ENCODE measurements at places on chromosomes 12 and 14.

DNA sequence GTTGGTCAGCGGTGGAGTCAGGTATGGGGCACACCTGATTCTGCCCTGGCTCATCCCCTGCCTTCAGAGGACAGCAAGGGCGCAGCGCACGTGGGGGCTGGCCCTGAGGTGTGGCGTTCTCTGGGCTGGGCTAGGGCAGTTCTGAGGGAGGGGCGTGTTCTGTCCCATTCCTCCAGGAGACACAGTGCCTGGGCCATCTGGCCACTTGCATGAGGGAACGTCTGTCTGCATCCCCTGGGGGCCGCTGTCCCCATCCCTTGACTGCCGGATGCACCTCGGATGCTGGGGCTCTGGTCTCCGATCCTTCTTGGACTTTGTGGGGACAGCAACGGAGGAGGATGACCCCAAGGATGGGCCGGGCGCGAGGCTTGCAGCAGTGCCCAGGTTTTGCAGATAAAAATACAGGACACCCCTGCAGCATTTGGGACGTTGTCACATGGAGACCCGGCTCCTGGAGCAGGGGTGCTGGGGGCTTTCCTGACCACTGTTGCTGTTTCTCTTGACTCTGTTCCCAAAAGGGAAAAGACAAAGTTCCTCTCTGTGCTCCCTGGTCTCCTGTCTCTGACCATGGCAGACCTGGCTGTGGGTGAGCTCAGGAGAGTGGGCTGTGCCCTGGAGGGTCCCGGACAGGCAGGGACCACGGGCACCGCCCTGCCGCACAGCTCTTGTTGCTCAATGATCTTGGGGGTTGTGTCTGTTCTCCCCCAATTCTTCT is 6.9 kb downstream of the MTA1 start:
- DNase-seq, result no peak

DNA sequence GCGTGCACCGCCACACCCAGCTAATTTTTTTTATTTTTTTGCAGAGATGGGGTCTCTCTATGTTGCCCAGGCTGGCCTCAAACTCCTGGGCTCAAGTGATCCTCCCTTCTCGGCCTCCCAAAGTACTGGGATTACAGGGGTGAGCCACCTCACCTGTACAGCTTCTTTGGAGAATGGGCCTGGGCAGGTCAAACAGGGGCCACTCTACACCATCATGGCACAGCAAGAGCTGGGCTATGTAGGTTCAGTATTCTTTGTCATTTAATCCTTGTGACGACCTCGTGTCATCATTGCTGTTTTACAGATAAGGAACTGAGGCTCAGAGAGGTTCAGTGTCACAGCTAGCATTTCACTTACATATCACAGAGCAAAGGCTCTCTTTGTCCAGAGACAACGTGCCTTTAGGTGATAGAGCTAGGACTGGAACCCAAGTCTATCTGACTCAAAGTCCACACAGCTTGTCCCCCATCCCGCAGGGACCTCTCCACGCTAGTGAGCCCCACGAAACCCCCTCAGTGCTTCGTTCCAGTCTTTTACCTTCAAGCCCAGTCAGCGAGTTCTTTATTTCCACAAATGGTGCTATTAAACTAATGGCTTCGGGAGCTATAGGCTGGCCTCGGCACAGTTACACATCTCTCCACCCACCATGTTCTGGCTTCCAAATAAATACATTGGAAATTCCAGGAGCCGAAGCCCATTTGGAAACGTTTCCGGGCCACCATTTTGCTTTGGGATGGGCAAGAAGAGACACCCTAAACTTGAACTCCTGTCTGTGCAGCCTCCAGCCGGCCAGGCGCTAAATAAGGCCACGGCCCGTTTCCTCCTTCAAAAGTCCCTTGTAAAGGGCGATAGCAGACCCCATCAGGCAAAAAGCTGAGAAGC is 660 bp upstream of the MAP1LC3B2 start:
- DNase-seq, result no peak

DNA sequence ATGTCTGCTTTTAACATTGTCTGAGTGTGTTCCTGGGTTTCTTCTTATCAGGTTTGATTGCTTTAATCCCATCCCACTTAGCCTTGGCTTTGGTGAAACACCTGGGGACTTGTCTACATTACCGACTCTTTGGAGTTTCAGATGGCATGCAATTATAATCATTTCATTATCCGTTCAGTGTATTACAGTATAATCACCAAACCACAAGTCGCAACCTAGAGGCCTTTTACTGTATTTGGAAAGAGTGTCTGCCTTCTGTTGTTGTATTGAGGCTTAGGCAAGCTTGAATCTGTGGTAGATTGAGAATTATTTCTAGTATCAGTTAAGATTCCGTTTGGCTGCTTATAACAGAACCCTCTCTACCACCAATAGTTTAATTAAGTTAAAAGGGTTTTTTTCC is 103.9 kb downstream of the TGFB3 start:
- no peak for DNase-seq

DNA sequence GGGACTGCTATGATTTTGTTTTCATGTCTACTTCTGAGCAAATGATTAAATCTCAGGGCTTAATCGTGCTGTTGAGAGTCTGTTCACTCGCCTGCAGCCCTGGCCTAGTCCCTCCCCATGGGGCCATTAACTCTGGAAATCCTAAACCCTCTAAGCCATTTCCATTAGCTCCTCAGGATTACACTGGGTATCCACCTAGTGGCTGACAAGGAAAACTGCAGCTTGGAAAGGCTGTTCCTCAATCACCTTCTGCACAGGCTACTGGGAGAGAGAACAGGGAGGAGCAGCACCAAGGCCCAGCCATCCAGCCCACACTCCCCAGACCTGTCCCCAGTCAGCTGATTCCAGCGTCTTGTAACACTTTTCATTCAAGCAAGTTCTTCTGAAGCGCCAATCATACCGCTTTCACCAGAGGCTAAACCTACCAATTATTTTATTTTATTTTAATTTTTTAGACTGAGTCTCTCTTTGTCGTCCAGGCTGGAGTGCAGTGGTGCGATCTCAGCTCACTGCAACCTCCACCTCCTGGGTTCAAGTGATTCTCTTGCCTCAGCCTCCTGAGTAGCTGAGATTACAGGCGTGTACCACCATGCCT is 48.7 kb downstream of the NEUROD4 start:
- DNase-seq, result peak; percentile 80

- DNase-seq, result peak; percentile 7
Measured at GRCh38 chr12:22860926-22861325, 236.0 kb downstream of the ETNK1 start.

GRCh38 chr12:68745376-68745903 is 536 bp upstream of the SLC35E3 start:
- DNase-seq, result no peak

DNA sequence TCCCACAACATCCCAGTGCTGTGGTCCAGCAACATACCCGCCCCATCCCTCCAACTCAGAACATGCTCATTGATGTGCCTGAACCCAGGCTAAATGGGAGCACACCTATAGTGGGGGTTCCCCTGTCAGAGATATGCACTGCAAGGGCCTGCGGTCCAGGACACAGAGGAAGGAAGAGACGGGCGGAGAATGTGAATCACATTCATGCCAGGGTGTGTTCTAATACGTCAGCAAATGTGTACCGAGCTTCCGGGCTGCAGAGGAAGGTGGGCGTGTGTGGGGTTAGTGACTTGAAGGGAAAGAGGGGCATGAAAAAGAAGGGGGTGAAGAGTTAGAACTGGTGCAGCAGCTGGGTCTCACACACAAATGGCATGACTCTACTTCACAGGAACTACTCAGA is 83.7 kb downstream of the DPF3 start:
- no peak for DNase-seq

DNA sequence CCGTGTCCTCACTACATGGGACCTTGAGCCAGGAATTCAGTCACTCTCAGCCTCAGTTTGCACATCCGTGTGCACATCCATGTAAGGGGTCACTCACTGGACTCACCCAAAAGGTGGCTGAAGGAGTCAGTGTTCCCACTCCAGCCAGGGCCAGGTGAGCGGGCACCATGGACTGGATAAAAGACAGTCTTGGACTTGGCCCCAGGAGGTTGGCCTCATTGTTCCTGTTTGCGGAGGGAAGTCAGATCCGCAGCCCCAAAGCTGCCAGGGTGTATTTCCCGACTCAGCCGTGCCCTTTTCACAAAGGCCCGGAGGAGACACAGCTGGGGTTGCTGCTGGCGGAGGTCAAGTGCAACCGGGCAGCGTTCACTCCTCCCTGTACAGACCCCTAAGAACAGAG is 170.7 kb upstream of the MYL2 start:
- no peak for DNase-seq

DNA sequence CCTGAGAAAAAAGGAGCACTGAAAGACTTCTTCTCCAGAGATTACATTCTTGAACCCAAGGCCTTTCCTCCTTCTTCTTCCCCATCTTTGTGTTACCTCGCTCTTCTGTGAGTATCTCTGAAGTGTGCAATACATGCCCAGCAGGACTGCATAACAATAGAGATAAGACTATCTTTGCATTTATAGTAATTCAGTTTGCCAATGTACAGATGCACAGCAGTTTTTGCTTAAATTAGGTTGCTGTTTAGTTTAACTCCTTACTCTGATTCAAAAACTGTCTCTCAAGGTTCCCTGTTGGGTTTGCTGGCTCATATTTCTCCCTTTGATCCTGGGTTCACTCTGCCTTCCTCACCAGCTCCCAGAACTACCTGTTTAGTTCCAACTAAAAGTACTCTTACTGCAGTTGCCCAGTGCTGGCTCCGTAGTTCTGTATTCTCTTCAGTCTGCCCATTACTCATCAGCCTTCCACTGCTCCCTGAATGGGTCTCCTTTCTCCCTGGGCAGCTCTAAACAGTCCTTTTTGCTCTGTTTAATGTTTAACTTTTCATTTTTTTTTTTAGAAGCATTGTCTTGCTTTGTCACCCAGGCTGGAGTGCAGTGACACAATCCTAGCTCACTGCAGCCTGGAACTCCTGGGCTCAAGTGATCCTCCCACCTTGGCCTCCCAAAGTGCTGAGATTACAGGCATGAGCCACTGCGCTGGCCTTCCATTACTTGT is 180.6 kb upstream of the CAND1 start:
- no peak for DNase-seq

GRCh38 chr14:60089221-60089620 is 2.5 kb upstream of the PCNX4 start:
- DNase-seq, result no peak

- no peak for DNase-seq
Measured at GRCh38 chr12:64819816-64820402, 4.5 kb upstream of the TBC1D30 start.

DNA sequence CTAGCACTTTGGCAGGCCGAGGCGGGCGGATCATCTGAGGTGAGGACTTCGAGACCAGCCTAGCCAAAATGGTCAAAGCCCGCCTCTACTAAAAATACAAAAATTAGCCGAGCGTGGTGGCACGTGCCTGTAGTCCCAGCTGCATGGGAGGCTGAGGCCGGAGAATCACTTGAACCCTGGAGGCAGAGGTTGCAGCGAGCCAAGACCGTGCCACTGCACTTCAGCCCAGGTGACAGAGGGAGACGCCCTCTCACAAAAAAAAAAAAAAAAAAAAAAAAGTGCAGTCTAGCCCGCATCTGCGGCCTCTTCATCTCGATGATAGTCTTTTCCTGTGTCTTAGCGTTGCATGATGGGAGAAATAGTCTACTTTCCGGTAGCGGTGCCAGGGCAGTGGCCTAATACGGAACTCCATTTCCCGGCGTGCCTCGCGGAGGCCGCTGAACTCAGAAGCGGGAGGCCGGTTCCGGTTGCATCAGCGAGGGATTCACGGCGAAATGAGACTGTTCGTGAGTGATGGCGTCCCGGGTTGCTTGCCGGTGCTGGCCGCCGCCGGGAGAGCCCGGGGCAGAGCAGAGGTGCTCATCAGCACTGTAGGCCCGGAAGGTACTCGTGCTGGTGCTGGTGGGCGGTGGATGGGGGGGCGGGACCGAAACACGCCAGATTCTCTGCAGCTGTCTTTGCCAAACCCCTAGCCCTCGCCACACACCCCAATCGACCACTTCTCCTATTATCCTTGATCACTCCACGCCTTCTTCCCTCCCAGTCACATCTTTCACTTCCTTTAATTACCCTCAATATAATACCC is at the start of gene MARS1:
TSS of gene MARS1 (plus strand) at position 472 of the 805 bp plus-strand sequence. CDS start at position 495, 23 bp downstream.
- DNase-seq, result peak; percentile 99

DNA sequence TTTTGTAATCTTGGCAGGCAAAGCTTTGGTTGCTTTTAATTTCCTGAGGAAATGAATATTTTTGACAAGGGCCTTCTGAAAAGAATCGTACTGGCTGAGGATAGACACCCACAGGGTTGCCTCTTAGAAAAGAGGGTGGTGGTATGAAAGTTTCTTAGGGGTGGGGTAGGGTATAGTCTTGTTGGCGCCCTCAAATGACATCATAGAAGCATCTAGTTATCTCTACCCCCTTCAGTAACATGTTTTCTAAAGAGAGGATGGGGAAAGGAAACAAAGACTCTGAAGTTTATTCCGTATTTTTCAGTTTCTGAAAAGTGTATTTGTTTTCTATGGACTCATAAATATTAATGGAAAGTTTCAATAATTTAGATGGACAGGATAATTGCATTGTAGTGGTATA is 13.7 kb downstream of the PRKCH start:
- DNase-seq, result no peak

- no peak for DNase-seq
Measured at GRCh38 chr12:60689137-60689536, 1093.3 kb downstream of the SLC16A7 start.

- no peak for DNase-seq
Measured at GRCh38 chr12:95972832-95973456, 23.2 kb downstream of the HAL start.

DNA sequence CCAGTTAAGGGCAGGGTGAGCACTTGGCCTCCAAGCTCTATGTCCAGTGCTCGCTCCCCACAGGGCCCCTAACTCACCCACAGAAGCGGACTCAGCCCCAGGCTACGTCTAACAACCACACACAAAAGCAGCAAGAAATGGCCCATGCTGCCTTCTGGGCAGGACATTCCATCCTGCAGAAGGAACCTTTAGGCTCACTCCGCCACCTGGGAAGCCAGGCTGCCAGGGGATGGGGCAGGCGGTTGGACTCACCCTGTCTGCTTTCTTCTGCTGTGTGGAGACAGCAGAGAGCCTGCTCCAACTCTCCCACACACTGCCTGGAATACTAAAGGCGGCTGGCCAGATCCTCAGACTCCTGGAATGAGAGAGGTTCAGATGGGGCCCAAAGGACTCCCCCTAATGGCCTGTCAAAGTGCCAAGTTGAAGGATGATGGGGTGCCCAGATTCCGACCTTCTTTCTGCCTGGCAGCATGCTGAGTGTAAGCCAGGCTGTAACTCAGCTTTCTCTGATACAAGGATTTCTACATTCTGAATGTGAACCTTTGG is 27.7 kb upstream of the BLTP3B start:
- no peak for DNase-seq

DNA sequence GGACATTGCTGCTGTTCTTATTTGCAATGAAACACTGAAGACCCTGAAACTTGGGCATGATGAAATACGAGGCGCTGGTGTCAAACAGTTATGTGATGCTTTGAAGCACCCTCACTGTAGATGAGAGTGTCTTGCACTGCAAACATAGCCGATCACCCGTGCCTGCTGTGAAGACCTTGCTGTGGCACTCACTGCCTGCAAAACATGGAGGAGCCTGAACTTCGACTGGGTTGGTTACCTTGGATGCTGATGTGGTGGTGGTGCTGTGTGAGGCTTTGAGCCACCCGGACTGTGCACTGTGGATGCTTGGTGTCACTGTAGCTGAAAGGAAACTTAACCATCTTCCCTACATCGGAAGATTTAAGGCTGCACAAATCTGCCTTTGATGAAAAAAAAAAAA is 162.9 kb downstream of the GLT1D1 start:
- no peak for DNase-seq

Data from muscle of leg (tissue), 16 donors.